Heart left ventricle (tissue), 16 donors: ENCODE measurements at places on chromosomes 3 and 15.

- DNase-seq: no peak
- H3K4me1 ChIP-seq: peaks cover 3% of the 10 kb centered on the region
- H3K27ac ChIP-seq: no peak overlapping the region
These were observed 211.3 kb downstream of the TBC1D2B start for GRCh38 chr15:77866186-77866585.

DNA sequence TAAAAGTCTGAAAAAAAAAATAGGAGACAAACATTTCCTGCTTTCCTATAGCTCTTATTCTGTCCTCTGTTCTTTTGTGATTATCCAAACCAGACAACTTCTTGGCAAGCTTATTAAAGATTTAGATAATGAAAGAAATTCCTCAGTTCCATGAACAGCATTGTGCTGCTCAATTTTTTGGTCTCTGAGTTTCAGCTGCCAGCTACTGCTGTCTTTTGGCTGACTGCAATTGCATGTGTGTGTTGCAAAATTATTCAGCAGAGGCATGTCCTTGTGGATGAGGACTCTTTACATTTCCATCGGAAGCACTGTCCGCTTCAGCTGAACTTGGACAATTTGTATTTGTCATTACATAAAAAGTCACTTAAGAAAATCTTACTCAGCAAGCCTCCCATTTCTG, 397.3 kb upstream of the RASGRP1 start:
- H3K36me3 ChIP-seq: no peaks in the 10 kb centered on the region
- H3K27ac ChIP-seq: no peak overlapping the region
- DNase-seq: no peak
- H3K4me3 ChIP-seq: no peak overlapping the region
- no peaks in the 10 kb centered on the region for H3K27me3 ChIP-seq
- H3K4me1 ChIP-seq: no peaks in the 10 kb centered on the region

GRCh38 chr3:81308306-81308705, 453.1 kb downstream of the GBE1 start:
- no peaks in the 10 kb centered on the region for H3K36me3 ChIP-seq
- no peak for DNase-seq
- H3K27me3 ChIP-seq: no peaks in the 10 kb centered on the region
- no peak overlapping the region for H3K4me3 ChIP-seq

- H3K4me1 ChIP-seq: peaks cover 41% of the 10 kb centered on the region
- H3K27me3 ChIP-seq: no peaks in the 10 kb centered on the region
- no peak overlapping the region for H3K27ac ChIP-seq
- H3K4me3 ChIP-seq: no peak overlapping the region
These were observed 33.3 kb downstream of the PCSK6 start for GRCh38 chr15:101456057-101456739.
